Kasumi-1 (cell line): ENCODE measurements at places on chromosomes 1 and 21.

DNA sequence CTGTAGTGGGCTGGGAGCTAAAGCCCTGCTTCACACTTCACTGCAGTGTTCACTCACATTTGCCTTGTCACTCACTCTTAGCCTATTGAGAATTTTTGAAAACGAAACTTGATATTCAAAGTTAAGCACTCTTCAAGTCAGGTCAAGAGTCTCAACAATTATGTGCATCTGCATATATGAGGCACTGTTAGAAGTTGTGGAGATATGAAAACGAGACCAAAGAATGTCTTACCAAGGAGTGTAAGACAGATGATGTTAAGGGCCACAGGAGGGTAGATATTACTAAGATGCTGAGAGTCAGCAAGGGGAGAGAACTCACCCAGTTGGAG, 64.7 kb upstream of the GJA8 start:
- DNase-seq, result no peak

GRCh38 chr21:29506947-29507346, 208.2 kb downstream of the BACH1 start:
- DNase-seq, result no peak

DNA sequence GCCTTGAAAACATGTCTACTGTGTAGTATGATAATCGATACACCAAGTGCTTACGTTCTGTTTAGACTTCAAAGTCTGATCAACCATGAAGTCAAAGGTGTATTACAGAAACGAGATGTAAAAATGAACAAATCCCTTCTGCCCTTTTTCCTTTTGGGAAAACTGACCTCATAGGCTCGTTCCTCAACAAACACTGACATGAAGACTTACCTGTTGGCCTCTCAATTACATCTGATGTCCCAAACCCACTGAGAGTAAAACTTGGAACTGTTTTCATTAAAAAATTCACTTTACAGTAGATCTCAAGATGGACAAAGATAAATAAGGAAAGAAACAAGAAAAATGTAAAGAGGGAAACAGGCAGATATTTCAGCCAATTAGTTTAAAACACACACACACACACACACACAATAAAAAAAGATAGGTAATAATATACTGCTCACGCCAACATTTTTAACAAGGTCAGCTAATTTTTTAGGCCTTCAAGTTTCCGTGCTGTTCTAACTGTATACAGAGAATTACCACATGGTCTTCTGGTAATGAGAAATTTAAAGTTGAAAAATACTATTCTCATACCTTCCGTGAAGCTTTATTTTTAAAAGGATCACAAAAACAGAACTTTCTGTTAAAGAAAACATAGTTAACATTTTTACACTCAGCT, 2.1 kb downstream of the HMGN1 start:
- DNase-seq, result no peak

- no peak for DNase-seq
Measured at GRCh38 chr1:162329826-162330225, 46.8 kb downstream of the SPATA46 start.

- no peak for DNase-seq
Measured at GRCh38 chr1:84585803-84586202, 11.6 kb upstream of the CTBS start.

DNA sequence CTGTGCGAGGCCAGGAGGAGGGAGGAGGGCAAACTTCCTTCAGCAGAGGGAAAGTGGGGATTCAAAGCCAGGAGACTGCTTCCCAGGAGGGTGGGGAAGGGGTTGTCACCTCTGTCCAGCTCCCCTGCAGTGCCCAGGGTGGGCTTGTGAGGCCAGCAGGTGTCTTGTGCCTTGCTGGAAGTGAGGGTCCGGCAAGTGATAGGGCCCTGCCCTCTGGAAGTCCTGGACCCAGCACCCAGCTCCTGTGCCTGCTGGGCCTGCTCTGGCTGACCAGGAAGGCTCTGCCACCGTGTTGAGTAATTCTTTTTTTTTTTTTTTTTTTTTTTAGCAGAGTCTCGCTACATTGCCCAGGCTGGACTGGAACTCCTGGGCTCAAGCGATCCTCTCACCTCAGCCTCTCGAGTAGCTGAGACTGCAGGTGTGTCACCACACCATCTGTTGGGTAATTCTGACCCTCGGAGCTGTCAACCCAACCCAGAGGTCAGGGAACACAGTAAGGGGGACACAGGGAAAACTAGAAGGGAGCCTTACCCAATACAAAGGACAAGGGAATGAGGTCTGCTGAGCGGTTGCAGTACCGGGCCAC, 1.0 kb downstream of the BEST4 start:
- DNase-seq, result no peak

GRCh38 chr1:85322655-85323054, 46.2 kb upstream of the BCL10 start:
- no peak for DNase-seq

DNA sequence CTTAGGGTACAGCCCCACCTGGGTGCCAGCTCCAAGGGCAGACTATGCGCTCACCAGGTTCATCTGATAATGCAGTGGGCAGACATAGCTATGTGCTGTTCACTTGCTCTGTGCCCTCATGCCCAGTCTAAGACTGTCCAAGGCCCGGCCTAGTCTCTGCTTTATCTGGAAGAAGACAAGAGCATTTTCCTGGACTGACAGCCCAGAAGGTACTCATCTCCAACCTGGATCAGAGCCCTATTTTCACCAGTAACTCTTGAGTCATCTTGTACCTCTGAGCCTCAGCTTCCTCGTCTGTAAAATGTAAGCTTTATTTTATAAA, 28.5 kb upstream of the LRRC8C start:
- DNase-seq, result no peak

DNA sequence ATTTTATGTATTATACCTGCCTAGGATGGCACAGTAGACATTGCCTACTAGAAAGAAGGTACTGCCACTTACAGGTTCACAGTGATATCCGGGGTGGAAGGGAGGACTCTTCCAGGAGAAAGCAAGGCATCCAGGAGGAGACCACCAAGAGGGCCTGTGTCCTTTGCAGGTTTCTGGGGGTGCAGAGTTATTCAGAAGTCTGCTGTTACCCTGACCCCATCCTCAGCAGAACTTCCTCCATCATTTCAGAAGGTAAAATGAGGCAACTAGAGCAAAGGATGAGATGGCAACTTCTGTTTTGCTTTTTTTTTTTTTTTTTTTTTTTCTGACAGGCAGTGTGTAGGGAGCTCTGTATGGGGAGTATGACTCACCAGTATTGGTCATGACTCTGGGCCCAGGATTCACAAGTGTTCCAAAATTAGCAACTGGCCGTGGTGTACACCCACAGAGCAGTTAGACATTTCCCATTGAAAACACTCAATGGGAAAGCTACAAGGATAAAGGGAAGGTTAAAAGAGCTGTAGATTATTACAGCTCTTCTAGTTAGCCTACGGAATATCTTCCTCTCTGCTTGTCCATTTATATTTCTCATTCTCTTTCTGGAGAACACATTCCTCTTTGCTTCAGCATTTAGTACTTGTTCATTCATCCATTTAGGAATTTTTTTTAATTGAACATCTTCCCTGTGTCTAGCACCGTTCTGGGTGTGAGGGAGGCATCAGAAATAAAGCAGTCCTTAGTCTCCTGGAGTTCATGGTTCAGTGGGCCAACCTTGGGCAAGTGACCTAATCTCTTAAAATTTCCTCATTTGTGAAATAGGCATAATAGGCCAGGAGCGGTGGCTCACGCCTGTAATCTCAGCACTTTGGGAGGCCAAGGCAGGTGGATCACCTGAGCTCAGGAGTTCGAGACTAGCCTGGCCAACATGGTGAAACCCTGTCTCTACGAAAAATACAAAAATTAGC, 50.5 kb upstream of the PPP2R5A start:
- DNase-seq, result peak; percentile 87

DNA sequence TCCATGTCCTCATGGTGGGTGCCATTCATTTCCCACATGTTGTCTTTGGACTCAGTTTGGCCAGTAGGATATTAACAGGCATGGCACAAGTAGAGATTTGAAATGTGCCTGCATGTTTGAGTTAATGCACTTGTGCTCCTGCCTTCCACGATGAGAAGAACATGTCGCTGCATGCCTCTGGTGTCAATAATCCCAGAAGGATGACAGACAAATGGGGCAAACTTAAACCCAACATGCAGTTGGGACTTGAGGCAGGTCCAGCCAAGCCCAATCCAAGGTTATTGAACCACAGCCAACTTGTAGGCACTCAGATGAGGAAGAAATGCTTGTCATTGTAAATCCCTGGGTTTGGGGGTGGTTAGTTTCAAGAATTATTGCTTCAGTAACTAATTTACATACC, 174.6 kb downstream of the TRIM33 start:
- no peak for DNase-seq

DNA sequence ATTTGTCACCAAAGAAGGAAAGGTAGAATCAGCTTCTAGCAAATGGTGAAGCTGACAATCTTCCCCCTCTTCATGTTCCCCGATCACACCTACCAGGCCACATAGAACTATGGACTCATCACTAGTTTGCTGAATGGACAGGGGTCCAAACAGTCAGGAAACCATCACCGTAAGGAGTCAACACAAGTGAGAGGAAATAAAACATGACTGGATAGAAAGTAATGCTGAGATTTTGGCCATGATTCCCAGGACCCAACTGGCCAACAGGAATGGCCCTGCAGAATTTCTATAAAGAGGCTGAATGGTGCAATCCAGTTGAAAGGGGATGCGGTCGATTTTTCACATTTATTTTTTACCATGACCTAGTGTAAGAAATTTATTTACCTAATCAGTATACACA, 10.7 kb downstream of the DDAH1 start:
- DNase-seq, result no peak

- DNase-seq, result no peak
Measured at GRCh38 chr1:108565512-108565911, 5.6 kb downstream of the EEIG2 start.

DNA sequence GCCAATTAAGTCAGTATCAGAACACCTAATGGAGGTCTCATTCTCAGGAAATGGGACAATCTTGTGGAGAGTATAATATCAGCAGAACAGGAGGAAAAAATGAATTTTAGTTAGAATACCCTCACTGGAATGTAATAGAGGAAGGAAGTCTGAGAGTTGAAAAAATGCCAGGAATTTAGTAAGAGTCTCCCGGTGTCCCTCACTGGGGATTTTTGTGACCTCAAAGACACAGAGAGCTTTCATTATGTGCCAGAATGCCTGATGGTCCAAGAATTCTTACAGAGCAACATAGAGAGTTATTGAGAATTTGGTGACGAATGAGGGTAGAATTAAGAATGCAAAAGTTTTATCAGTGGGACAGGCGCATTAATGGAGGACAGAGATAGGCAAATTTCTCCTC, 443.5 kb upstream of the B3GALT2 start:
- DNase-seq, result no peak

GRCh38 chr1:81878538-81878937, 77.8 kb downstream of the ADGRL2 start:
- no peak for DNase-seq

DNA sequence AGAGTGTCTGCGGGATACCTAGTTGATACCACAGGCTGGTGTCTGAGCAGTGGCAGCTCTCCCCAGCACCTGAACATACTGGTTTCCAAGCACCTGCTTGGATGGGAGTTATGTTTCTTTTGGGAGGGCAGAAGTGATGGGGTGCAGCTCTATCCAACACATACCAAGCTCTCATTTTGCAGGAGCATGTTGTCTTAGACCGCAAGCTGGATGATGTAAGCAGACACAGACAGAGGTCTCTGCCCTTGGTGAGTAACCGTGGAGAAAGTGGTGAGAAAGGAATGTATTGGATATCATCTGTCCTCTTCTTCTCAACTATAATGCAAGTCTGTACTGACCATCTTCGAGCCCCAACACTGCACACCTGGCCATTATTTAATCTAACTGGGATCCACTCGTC, 37.4 kb downstream of the ZNF496 start:
- no peak for DNase-seq

GRCh38 chr1:96997717-96998116, 276.1 kb downstream of the PTBP2 start:
- no peak for DNase-seq

- DNase-seq, result no peak
Measured at GRCh38 chr21:33939226-33939625, 23.6 kb upstream of the ATP5PO start.

DNA sequence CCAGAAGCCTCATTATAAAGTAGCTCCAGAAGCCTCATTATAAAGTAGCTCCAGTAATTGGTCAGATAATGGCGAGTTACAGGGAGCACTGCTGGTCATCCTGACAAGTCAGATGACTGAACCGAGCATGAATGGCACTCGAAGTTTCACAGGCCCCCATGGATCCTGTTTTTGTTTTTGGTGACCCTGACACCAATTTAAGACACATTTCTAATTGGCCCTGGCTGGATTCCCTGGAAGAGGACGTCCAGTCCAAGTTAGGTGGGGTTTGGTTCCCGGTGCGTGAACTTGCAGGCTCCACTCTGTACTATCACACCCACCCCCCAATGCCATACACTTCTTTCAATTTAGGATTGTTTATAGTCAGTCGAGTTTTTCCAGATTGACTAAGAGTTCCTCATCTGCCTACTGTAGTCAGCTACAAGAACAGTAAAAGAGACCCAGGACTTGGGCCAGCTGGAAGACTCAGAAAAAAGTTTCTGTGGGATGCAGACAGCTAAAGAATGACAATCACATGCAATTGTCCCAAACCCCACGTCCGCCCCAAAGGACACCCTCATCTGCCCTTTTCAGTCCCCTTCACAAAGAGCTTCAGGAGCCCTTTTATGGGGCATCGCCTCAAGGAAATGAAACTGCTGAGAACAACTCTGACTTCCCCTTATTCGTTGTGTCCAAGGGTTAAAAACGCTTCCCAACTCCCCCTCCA, 2.7 kb downstream of the DHRS3 start:
- DNase-seq, result peak; percentile 40

DNA sequence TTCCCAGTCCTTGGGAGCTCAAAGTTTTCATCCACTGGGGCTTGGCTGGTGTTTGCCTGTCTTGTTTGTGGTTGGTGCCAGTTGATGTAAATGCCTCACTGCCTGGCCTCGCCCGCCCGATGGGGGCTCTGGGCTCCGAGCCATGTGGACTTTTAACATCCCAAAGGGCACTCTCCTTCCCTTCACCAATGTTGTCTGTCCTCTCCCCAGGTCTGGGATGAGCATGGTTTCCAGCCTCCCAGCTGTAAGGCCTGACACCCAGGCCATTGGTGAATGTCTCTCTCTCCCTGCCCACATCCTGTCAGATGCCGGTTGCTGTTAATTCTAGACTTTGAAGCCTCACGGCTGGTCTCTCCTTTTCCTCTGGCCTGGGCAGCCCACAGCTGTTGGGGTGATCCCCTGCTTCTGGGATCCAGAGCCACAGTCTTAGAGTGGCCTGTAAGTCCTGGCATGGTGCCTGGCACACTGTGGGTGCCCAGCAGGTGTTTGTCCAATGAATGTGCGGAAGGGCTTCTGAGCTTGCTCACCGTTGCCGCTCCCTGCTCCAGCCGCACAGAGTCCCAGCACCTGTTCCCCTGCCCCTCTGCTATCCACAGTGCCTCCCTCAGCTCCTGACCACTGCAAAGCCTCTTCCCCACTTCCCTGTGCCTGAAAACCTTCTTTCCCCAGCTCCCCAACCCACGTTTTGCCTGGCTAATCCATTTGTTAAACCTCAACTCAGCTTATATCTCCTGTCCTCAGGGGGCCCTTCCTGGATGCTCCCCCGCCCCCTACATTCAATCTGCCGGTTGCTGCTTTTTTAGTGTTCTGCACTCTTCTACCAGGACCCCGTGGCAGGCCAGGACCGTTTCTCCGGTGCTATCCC, 3.3 kb upstream of the C1orf174 start:
- DNase-seq, result no peak
